Ovary (tissue), 10 donors: ENCODE measurements at places on chromosomes 1 and 21. TPM values are rescaled to one million over a fixed set of nuclear protein-coding genes. Genes with fewer than 3 reads are reported as not detected.

GRCh38 chr1:153352523-153352922 is 3.9 kb upstream of the PGLYRP4 start:
- no peak overlapping the region for H3K4me3 ChIP-seq
- no peaks in the 10 kb centered on the region for H3K27me3 ChIP-seq
- DNase-seq = peak; percentile 83
- H3K36me3 ChIP-seq = no peaks in the 10 kb centered on the region
- H3K4me1 ChIP-seq = no peaks in the 10 kb centered on the region

SLX9 gene
- total RNA-seq = 17.2 TPM

DNA sequence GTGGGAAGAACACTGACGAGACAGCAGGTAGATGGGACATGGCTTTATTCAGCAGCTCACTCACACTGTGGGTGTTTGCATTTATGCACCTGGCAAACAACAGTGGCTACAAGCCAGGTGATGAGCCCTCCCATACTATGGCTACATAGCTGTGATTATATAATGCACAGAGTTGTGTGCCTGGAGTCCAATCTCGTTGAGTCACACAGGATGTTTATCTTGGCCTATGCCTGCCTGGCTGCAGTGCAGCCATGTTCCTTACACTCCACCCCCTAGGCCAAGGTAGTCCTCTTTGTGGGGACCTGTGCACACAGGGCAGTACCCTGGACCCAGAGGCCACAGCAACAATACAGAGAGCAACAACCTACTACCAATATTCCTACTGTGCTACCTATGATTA is 1643.8 kb downstream of the MRPL39 start:
- H3K4me3 ChIP-seq = no peak overlapping the region
- H3K27ac ChIP-seq = no peak overlapping the region
- no peaks in the 10 kb centered on the region for H3K4me1 ChIP-seq
- H3K36me3 ChIP-seq = no peaks in the 10 kb centered on the region
- DNase-seq = no peak
- no peaks in the 10 kb centered on the region for H3K27me3 ChIP-seq

DNA sequence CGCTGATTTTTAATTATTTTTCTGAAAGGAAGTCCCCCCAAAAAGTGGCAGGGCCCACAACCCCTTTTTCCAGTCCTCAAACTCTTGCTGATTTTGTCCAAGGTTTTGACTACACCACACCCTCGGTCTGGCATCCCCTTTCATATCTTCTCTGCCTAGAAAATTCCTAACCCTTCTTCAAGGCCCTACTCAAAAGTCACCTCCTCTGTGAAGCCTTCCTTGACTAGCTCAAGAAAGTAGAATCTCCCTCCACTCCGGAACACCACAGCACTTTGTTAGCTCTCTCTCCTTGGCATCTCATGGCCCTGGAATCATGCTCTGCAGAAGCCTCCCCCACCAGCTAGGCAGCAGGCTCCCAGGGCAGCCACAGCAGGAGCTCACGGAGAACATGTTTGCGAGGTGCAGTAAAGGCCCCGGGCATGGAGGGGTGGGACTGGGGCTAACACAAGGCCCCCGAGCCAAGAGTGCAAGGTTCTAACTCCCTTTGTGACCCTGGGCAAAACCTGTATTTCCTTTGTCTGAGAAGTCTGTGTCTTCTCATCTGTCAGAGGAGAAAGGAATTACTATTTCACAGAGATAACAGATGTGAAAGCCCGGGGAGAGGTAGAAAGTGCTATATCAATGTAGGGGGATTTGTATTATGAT is 17.7 kb upstream of the S100A7 start:
- no peak for DNase-seq
- H3K27me3 ChIP-seq = no peaks in the 10 kb centered on the region
- no peaks in the 10 kb centered on the region for H3K36me3 ChIP-seq

- no peak overlapping the region for H3K4me3 ChIP-seq
- no peaks in the 10 kb centered on the region for H3K36me3 ChIP-seq
- no peaks in the 10 kb centered on the region for H3K27me3 ChIP-seq
- H3K4me1 ChIP-seq = no peaks in the 10 kb centered on the region
- no peak overlapping the region for H3K27ac ChIP-seq
Measured at GRCh38 chr1:226370144-226370923, 37.6 kb downstream of the PARP1 start.
